ENCODE measurements at places on chromosomes 11 and 22. TPM values are rescaled to one million over a fixed set of nuclear protein-coding genes. Genes with fewer than 3 reads are reported as not detected.

The EMSY gene
- 5.6 TPM for total RNA-seq

The UPB1 gene
- 184 TPM for total RNA-seq

The TRIM66 gene
- 13.3 TPM for total RNA-seq

The CHCHD10 gene
- total RNA-seq = 320 TPM

The UPK2 gene
- not detected for total RNA-seq

The ASRGL1 gene
- total RNA-seq = 5.6 TPM

The RFPL3 gene
- total RNA-seq = not detected

The FAM227A gene
- total RNA-seq = 0.03 TPM

The CSNK2A3 gene
- total RNA-seq = 0.58 TPM

The SUSD2 gene
- total RNA-seq = 1.4 TPM

The CARS1 gene
- total RNA-seq = 21.0 TPM

The CCDC15 gene
- 0.48 TPM for total RNA-seq

The OR51B5 gene
- 0.15 TPM for total RNA-seq

The INPP5J gene
- 0.25 TPM for total RNA-seq

The SLC7A4 gene
- 0.23 TPM for total RNA-seq

The CCDC89 gene
- total RNA-seq = 0.28 TPM

The CDC45 gene
- total RNA-seq = 0.65 TPM

The CRYBB2 gene
- not detected for total RNA-seq

The UBQLNL gene
- total RNA-seq = 0.23 TPM

The ELMOD1 gene
- 1.3 TPM for total RNA-seq

The RAB3IL1 gene
- 4.0 TPM for total RNA-seq

Measured in left lobe of liver (tissue), 2 donors.